Brain (organoid and tissue), 16 donors: ENCODE measurements at places on chromosomes 5 and 9. TPM values are rescaled to one million over a fixed set of nuclear protein-coding genes. Genes with fewer than 3 reads are reported as not detected.

DNA sequence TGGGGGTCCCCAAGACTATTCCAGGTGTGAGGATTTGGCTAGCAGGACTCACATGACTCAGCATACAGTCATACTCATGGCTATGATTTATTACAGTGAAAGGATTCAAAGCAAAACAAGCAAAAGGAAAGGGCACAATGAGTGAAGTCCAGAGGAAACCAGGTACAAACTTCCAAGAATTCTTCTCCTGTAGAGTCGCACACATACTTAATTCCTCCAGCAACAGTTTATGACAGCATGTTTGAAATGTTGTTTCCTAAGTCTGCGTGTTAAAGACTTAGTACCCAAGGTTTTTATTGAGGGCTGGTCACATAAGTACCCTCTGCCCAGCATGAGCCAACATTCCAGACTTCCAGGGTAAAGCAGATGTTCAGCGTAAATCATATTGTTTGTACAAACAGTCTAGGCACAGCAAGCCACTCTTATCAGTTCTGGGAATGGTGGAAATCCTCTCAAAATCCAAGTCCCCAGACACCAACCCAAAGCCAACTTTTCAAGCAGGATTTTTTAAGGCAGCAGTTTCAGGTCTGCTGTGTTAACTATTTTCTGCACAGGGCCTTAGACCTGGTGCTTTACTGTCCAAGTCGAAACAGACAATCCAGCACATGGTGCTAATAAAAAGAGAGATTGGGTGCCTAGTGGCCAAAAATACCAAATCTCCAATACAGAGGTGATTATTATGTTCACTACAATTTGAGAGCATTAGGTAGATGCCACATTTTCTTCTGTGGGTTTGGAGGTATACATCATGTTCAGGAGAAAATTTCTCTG lies 18.6 kb upstream of the RICTOR start:
- DNase-seq, result no peak

Gene SPARC
- polyA plus RNA-seq, result 920 TPM

GRCh38 chr5:35103637-35104299 lies 56.0 kb upstream of the AGXT2 start:
- DNase-seq, result no peak

Gene EPB41L4A
- polyA plus RNA-seq, result 9.6 TPM

DNA sequence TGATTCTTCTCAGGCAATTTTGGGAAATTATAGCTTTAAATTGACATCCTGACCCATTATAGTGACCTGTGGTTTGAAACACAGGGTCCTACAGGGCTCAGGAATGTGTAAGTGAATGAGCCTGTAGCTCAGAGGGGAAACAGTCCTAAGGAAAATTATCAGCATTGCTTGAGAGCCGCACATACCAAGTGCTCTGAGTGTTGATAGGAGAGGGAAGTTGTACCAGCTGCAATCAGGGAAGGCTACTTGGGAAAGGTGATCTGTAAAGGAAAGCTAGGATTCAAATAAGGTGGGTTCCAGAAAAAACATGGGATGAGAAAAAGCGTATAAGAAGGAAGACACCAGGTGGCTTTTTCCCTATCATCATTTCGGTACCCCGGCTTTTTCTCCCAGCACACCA lies 4.4 kb upstream of the SLC25A51 start:
- DNase-seq, result no peak

DNA sequence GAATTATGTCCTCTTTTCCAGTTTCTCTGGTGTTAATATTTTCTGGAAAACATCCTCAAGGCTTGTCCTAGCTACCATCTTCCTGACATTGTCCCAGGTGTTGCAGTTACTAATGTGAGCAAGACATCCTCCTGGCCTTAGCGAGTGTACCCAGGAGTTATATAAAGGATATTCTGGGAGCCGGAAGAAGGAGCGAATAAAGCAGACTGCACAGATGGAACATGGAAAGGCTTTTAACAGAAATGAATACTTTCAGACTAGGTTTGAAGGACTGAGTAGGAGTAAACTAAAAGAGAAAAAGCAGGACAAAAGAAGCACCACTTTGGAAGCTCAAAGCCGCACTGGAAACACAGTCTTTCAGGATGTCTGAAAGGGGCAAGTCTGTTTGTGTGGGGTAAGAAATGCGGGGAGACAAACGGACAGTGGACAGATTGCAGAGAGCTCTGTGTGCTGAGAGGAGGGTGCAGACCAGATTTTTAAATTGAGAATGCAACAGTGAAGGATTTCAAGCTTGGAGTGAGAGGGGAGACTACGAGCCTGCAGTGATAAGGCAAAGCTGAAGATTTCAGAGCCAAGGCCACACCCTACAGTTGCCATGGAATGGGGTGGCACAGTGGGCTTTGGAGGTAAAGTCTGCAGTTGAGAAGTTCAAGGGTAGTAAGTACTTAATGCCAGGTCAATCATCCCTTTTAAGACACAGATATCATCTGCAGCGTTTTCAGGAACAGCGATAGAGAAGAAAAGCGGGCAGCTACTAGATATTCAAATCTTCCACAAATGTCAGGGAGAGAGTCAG lies 94.1 kb upstream of the TAF11L2 start:
- no peak for DNase-seq

- DNase-seq, result no peak
These were observed 222.9 kb downstream of the ARL15 start for GRCh38 chr5:54087436-54087835.

DNA sequence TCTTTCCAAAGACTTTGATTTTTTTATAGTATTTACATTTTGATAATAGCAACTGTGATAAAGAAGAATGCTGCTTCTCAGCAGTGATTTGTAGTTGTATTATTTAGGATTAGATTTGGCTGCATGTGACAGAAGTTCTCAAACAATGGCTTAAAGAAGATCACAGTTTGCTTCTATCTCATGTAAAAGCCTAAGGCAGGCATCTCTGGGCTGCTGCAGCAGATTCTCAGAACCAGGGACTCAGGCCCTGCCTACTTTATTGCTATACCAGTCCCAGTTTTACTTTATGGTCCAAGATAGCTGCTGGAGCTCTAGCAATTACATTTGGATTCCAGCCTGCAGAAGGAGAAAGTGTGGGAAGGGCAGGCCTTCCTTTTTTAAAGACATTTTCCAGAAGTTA lies 8.8 kb upstream of the SNX2 start:
- DNase-seq, result no peak
